ENCODE measurements at places on chromosomes 7 and 10.

- no peak for DNase-seq
These were observed 38.2 kb downstream of the WDR37 start for GRCh38 chr10:1094112-1095057.

DNA sequence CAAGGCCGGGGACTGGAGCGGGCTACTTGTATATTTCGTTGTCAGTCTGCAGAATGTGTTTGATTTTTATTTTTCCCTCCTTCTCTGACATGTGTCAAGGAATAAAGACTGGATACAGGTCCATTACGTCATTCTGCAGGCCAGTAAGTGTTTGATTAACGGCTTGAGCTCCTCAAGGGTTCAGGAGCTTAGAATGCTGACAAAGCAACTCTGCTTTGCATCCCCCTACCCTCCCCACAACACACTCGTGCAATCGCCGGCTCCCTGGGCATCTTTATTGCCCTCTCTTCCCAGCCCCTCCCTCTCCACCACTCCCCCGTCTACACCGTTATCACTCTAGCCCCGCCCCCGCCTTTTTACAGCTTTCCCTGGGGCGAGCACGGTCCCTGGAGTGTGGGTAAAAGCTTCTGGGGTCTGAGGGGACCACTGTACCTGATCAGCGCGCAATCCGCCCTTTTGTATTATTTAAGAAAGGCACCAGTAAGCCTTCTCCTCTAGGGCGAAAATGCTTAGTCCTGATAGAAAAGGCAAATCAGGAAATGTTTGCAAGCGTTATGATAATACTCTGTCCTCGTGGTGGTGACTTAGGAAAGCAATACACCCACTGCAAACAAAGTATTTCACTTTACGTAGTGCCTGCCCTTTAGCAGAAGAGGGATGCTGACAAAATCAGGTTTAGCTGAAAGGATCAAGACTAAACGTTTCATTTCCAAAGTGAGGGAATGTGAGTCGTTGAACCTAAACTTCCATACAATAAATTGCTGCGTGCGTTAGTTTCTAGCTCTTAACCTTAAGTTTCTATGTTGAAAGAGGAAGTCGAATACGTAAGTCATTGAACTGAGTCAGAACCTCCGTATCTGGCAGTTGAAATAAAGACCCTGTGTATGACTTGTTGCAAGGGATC lies 1.4 kb upstream of the CREB5 start:
- no peak for DNase-seq

DNA sequence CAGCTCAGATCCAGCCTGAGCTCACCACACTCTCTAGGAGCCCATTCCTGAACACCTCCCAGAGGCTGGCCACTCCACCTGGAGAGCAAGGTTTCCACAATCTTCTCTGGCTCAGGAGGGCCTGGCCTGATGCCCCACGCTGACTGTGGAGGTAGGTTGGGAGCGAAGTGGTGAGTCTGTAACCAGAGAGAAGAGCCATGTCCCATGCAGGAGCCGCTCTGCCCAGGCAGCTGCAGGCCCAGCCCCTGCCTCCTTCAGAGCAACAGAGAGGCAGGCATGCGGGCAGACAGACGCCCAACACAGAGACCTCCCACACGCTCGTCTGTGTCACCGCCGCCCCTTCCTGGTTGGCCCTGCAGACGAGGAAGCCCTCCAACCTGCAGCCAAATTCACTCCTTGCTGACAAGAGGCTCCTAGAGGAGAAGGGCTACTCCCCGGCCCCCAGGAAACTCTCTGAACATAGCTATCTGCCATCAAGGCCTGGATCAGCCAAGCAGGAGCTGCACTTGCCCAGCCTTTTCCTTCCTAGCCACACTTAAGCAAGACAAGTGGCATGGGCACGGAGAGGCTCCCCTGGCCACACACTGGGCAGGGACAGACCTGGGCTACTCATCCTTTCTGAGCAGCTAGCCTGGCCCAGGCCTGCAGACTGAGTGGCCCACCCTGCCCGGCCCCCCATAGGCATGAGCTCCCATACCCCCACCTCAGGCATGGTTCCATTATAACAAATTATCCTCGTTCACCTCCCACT lies 101.9 kb downstream of the GRID1 start:
- DNase-seq: no peak

GRCh38 chr10:100717166-100717565 lies 28.2 kb upstream of the PAX2 start:
- no peak for DNase-seq

GRCh38 chr10:114103284-114103683 lies 59.6 kb downstream of the ADRB1 start:
- DNase-seq: peak; percentile 0

DNA sequence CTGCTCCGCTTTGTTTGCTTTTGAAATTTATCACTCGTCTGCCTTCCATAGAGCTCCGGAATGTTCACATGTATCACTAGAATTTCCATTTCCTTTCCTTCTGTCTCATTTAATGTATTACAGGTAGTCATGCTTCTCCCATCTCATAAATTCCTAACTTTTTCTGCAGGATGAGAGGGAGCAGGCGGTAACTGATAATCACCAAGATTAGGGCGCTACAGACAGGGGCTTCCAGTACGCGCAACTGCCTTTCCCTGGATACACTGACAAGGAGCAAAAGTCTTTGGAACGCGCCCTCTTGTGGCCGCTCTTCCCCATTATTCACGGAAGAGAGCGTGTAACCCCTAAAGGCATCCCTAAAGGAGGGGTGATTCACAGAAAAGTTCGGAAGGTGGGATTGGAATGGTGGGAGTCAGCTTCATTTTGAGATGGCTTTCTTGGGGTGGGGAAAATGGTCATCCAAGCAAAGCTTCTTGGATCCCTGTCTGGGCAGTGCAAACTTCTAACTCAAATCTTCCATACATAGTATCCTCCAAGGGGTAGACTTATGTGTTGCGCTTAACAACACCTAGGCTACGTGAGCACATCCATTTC lies 6.5 kb downstream of the INHBA start:
- no peak for DNase-seq

DNA sequence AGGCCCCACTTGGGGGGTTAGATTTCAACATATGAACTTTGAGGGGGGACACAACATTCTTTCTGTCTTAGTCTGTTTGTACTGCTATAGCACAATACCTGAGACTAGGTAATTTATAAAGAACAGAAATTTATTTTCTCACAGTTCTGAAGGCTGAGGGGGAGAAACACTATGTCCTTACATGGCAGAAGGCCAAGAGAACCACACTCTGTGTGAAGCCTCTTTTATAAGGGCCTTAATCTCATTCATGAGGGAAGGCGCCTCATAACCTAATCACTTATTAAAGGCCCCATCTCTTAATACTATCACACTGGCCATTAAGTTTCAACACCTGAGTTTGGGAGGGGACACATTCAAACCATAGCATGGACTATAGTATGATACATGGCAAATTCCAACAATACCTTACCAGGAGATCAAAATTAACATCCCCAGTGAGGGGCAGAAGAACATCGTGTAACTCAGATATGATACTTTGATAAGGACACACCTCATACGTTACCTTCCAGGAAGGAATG lies 9.3 kb upstream of the PDLIM1 start:
- DNase-seq: no peak

DNA sequence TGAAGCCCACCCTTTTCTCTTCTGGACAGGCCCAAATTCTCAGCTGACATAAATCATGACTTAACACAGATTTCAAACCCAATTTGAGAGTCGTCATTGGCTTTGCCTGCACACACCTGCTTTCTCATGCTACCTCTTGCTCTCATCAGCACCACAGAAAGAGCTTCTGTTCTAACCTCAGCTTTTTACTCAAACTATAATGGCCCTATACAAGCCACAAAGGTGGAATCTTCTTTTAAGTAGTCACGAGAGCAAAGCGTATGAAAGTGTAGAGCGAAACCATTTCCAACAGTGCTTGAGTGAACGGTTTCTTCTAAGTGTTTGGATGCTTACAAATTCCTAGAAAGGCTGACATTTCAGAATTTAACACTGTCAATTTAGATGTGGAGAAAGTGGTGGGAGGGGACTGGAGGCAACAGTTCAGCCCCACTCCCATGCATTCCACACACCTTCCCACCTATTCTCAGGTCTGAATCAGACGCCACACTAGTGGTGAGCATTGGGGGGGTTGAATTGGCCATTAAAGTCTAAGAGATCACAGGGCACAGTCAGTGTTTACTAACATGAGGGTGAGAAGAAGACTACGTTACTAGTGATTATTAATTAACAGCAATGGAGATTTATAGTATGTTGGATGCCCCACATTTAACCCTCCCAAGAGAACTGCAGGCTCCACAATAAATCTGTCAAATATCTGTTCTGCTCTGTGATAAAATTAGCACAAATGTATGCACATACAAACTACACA lies 114.0 kb downstream of the PRKCQ start:
- no peak for DNase-seq

GRCh38 chr7:45606931-45607330 lies 32.8 kb downstream of the ADCY1 start:
- no peak for DNase-seq

DNA sequence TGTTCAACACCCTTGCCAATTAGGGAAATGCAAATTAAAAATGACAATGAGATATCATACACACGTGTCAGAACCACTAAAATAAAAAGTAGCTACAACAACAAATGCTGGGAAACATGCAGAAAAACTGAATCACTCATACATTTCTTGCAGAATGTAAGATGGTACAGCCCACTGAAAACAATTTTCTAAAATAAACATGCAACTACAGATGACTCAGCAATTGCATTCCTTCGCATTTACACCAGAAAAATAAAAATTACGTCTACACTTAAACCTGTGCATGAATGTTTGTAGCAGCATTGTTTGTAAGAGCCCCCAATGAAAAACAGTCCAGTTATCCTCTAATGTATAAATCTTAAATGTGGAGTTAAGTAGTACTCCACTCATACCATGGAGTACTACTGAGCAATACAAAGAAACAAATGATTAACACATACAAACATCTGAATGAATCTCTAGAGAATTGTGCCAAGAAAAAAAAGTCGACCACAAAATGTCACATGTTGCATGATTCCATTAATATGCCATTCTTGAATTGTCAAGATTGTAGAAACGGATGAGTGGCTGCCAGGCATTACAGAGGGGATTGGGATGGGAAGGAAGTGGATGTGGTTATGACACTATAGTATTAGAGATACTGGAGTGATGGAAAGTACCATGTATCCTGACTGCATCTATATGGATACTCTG lies 134.6 kb upstream of the NPSR1 start:
- DNase-seq: no peak

All from NCI-H2081 treated with DMSO at 0.1 percent for 48 hours (cell line).